ENCODE measurements at places on chromosomes 5 and 9. TPM values are rescaled to one million over a fixed set of nuclear protein-coding genes. Genes with fewer than 3 reads are reported as not detected.

GRCh38 chr9:128146591-128147120 lies 2.6 kb upstream of the LCN2 start:
- H3K4me3 ChIP-seq, result no peak overlapping the region
- no peaks in the 10 kb centered on the region for H3K27me3 ChIP-seq
- peaks cover 15% of the 10 kb centered on the region for H3K4me1 ChIP-seq

SLC36A2 gene
- not detected for total RNA-seq

DNA sequence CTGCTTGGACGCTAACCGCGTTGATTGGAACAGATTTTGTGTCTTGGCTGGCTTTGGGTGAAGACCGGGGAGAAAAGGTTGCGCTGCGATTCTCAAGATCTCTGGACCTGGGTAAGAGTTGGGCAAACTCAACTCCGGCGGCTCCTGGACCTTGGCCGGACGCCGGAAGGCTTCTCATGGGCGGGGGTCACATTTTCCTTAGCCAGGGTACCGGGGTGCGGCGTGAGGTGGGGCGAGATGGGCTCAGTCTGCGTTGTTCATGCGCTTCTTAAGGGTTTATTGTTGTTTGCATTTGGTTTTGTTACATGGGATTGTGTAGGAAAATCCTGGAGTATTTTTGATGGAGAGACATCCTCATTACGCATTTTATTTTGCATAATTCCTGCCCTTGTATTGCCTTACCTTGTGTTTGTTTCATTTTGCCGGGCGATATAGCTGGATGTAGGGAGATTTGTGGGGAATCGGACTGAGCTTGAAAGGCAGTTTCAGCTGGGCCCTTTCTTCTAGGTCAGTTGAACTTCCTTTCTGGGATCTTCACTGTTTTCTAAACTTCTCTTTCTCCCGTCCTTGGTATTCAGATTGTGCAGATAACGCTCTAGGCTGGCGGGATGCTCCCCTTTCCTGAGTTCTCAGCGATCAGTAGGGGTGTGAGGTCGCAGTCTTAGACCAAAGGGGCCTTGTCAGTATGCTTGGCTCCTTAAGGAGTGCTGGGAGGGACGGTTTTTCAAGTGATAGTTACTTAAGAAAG lies 524 bp downstream of the MEGF10 start:
- H3K4me3 ChIP-seq, result peak overlapping the region; percentile 42
- peaks cover 9% of the 10 kb centered on the region for H3K4me1 ChIP-seq
- peaks cover 36% of the 10 kb centered on the region for H3K27me3 ChIP-seq

GRCh38 chr5:111070272-111071134 lies 1.0 kb upstream of the TSLP start:
- H3K4me3 ChIP-seq, result peak overlapping the region; percentile 39
- H3K4me1 ChIP-seq, result peaks cover 43% of the 10 kb centered on the region

DNA sequence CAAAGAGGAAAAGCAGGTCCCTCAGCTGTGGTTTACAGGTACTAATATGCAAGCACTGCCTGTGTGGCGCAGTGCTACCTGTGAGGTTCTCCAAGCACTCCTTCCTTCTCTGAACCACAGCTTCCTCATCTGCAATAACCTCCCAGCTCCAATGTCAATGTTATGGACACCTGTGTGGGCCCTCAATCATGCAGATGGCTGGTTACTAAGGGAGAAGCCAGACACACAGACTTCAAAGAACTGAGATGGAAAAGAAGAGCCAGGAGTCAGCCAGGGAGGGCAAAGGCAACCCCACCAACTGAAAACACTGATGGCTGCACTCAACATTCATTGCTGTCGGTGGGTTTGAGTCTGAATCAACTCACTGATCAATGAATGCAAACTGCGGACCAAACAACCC lies 77.7 kb downstream of the NR6A1 start:
- H3K27me3 ChIP-seq, result no peaks in the 10 kb centered on the region
- H3K27ac ChIP-seq, result no peak overlapping the region
- no peak overlapping the region for H3K4me3 ChIP-seq
- H3K4me1 ChIP-seq, result peaks cover 15% of the 10 kb centered on the region

SHISAL2B gene
- total RNA-seq, result not detected

ZDHHC12 gene
- total RNA-seq, result 35.7 TPM

DNA sequence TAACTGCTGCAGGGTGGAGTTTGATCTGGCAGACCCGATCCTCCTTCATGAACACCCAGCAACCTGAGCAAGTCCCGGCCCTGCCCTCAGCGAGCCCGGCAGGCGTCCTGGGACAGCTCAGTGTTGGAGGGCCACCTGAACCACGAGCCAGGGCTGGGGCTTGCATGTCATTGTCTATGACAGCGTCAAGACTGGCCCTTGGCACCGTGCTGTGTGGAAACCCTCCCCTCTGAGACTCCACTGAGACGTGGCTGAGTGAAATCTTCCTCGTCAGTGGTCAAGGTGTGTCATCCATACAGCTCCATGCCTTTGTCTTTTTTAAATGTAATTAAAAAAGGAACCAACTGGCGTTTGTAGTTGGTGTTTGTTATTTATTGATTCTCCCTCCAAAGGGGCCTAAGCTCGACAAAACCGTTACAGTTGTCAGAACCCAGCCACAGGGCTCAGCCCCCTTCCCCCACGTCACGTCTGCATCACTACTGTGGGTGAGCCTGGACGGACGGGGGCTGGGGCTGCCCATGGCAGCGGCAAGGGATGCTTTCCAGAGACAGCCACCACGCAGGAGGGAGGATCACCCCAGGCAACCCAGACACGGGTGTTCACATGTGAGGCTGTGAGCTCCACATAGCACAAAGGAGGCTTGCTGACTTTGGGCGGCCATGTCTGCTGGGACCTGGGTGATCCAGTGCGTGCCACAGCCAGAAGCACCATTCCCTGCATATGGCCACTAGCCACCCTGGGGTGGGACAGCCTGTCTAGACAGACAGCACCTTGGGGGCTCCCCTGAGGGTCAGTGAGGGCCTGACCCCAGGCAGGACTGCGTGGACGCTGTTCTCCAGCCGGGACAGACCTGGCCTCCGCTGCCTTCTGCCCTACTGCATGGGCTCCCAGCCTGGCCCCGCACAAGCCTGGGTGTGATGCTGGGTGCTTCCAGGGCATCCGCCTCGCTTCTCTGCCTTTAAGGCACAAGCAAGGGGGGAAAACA lies 7.3 kb downstream of the UCK1 start:
- H3K27me3 ChIP-seq, result no peaks in the 10 kb centered on the region
- H3K27ac ChIP-seq, result no peak overlapping the region
- DNase-seq, result no peak
- no peaks in the 10 kb centered on the region for H3K4me1 ChIP-seq
- no peak overlapping the region for H3K4me3 ChIP-seq

Data from esophagus muscularis mucosa (tissue), 4 donors.